ENCODE measurements at places on chromosomes 1 and 21.

DNA sequence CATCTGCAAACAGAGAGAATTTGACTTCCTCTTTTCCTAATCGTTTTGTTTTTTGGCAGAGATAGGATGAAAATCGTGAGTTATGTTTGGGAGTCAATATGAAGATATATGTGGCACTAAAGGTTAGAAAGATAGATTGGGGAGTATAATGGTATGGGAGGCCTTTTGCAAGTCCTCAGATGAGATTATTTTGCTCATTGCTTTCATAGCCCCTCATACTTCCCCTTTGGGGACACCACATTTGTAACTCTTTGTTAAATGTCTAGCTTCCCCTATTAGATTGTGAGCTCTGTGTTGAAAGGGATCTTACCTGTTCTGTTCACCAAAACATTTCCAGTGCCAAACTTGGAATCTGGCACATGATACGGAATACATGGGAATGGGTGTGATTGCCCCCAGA is 30.2 kb downstream of the RAVER2 start:
- DNase-seq, result no peak

- DNase-seq, result no peak
Observed at GRCh38 chr21:37658817-37659458, 257.3 kb downstream of the KCNJ6 start.

DNA sequence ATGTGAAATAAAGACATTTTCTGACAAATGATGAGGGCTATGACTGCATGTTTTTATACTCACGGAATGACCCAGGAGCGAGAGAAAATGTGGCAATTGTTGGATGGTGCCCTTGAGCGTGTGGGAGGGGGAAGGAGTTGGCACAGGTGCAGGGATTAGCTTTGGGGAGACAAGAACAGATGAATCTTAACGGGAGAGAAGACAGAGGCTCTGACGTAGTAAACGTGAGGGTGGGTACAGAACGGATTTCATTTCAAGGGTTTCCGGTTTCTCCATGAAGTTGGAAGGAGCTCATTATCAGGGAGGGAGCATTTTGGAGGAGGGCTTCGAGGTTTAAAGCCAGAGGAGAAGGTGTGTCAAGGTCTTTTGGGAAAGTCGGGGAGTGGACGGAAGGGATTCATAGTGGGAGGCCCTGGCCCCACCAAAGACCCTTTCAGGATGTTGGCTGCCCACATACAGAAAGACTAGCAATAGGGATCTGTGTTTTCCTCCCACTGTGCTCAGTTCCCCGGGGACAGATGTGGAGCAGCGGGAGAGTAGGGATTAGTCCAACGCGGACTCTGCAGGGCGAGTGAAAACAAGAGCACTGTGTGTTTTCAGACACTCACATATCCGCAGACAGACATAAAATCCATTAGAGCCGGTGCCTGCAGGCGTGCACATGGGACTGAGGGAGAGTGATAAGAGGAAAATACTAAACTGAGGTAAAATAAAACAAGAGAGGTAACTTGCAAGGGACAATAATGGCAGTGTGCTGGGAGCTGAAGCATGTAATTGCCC is 584.1 kb downstream of the AJAP1 start:
- DNase-seq, result no peak

- DNase-seq, result no peak
Observed at GRCh38 chr1:208604295-208604694, 360.1 kb upstream of the PLXNA2 start.

- no peak for DNase-seq
Observed at GRCh38 chr21:37593015-37593414, 226.4 kb downstream of the DYRK1A start.

DNA sequence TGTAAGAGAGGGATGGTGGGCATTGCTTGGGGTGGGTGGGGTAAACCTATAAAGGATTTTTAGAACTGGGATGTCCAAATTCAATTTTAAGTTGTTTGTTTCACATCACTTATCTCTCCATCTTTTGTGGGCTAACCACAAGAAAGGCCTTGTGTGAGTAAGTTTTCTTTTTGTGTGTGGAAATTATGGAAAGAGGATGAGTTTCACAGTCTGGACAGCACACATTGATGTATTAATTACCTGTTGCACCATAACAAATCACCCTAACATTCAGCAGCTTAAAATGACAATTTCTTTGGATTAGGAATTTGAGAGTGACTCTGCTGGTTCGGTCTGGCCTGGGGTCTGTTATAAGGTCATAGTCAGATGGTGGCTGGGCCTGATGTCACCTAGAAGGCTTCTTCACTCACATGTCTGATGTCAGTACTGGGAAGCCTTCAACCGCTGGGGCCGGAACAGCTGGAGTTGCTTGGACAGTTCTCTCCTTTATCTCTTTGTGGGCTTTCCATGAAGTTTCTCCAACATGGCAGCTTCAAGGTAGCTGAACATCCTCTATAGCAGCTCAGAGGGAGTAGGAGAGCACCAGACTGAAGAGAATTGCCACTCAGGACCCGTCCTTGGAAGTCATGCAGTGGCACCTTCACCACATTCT is 2.0 kb upstream of the COL9A2 start:
- DNase-seq, result no peak

GRCh38 chr1:178908358-178908757 is 37.5 kb upstream of the ANGPTL1 start:
- no peak for DNase-seq

- no peak for DNase-seq
Observed at GRCh38 chr1:68230901-68231626, 1.3 kb downstream of the WLS start.

DNA sequence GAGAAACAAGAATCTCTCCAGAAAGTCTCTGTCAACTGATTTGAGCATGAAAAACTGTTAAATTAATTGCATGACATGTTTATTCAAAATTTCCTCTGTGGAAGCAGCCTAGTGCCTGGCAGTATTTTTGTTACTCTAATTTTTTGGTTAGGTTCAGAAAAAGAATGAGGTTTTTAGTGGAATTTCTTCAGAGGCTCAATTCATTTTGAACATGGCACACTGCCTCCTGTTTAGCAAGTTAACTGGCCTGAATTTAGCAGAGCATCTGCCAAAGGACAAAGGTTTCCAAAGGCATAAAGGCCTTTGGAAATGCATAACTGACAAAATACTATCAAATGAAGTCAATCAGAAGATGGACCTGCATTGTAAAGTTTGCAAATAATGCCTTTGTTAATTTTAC is 1326.5 kb downstream of the PLA2G4A start:
- DNase-seq, result no peak

DNA sequence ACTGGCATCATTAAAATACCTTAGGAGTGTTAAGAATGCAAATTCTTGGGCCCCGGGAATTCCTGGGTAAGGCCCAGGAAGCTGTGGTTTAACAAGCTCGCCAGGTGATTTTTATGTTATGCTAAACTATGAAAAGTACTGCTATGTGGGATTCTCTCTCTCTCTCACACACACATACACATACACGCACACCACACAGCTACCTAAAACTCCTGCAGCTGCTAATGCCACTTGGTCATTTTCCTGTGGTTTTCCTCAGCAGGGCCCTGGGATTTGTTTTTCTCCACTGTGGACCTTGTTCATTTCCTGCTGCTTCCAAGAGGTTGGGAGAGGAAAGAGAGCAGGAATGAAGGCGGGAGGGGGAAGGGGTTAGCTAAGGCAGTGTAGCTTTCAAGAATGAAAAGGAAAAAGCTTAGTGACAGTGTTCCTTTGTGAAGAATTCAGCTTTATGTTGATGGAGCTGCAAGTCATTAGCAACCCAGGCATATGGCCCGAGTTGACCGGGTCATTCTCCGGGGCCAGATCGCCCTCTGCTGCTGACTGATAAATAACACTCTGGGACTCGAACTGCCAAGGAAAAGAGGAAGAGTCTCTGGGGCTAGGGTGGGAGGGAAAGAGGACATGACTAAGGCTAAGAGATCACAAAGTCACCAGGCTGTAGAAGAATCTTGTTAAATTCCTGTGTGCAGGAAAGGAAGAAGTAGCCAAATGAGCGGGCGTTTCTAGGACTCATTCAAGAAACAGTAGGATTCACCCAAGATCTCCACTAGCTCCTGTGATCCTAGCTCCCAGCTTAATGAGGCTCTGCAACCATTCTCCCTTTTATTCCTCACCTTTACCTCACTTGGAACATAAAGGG is 30.5 kb upstream of the LRIG2 start:
- DNase-seq, result peak; percentile 15

- DNase-seq, result no peak
Observed at GRCh38 chr1:238953448-238954010, 432.8 kb upstream of the CHRM3 start.

DNA sequence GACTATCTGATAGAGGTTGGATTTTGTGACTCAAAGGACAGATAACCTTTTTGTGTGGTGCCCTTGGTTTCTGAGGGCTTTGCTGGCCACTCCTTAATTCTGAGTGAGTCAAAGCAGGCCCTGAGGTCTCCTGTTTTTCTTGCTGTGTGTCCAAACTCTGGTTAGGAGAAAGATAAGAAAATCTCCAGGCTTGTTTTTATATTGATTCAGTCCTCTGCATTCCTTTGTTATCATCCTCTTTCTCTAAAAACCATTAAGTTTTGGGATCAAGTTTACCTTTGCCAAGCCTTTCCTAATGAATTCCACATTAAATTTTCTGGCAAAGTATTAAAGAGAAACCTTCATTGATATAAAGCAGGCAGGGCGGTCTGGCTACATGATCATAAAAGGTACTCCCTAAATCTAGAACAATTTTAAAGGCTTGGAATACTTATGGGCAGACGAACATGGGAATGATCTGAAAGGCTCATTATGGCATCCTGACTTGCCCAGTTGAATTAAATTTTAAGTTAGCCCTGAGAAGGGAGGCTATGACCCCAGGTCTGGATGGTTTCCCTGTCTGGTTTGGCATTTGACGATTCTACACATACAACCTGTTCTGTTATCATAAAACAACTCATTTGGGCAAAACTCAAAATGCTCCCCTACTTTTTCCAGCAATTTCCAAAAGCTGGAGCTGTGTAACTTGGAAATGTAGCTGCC is 20.8 kb downstream of the ZBTB8B start:
- no peak for DNase-seq

- no peak for DNase-seq
Observed at GRCh38 chr1:59276439-59276851, 20.4 kb upstream of the FGGY start.

GRCh38 chr21:27429710-27430341 is 462.9 kb upstream of the ADAMTS5 start:
- no peak for DNase-seq

- DNase-seq, result no peak
Observed at GRCh38 chr1:212968368-212968863, 18.1 kb downstream of the VASH2 start.

GRCh38 chr1:25431955-25432719 is 1.4 kb downstream of the MACO1 start:
- DNase-seq, result no peak

- no peak for DNase-seq
Observed at GRCh38 chr1:115023593-115023992, 6.0 kb upstream of the TSHB start.

- DNase-seq, result no peak
Observed at GRCh38 chr21:45282283-45283034, 5.2 kb downstream of the POFUT2 start.

- DNase-seq, result peak; percentile 79
Observed at GRCh38 chr1:234478152-234478480, 863 bp downstream of the TARBP1 start.

GRCh38 chr1:15837931-15838330 is 9.6 kb upstream of the SPEN start:
- DNase-seq, result no peak

- no peak for DNase-seq
Observed at GRCh38 chr21:39675993-39676661, 63.4 kb downstream of the B3GALT5 start.

DNA sequence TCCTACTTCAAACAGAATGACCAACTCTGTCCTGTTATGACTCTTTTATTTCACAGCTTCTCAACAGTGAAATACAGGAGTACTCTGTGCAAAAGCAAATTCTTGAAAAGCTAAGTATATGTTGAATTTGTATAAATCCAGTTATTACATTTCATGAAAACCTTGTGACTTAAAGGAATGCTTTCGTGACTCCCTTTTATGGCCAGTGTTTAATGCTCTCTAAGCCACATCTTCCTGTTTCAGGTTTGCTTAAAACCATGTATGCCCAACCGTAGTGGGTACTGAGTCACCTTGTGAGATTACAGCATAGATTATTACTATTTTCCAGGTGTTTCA is 40.2 kb upstream of the KIF1B start:
- DNase-seq, result peak; percentile 27

DNA sequence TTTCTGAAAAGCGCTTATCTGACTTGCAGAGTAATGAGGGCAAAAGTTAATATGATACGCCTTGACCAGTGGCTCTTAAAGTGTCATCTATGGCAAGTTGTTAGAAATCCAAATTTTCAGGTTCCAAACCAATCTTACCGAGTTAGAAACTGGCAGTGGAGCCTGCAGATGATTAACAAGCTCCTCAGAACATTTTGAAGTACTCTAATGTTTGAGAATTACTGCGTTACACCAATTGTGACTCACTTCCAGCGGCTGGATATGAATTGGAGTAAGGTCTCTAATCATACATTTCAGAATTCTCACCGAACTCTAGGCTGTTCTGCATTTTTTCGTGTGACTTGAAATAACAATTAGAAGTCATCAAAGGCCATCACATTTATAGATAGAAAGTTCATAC is 73.5 kb upstream of the TMPRSS15 start:
- no peak for DNase-seq

- peak; percentile 89 for DNase-seq
Observed at GRCh38 chr1:234610061-234610665, at the start of gene IRF2BP2. Gene IRF2BP2 (minus strand): TSS chr1:234610178. CDS start chr1:234609494, 684 bp downstream.

DNA sequence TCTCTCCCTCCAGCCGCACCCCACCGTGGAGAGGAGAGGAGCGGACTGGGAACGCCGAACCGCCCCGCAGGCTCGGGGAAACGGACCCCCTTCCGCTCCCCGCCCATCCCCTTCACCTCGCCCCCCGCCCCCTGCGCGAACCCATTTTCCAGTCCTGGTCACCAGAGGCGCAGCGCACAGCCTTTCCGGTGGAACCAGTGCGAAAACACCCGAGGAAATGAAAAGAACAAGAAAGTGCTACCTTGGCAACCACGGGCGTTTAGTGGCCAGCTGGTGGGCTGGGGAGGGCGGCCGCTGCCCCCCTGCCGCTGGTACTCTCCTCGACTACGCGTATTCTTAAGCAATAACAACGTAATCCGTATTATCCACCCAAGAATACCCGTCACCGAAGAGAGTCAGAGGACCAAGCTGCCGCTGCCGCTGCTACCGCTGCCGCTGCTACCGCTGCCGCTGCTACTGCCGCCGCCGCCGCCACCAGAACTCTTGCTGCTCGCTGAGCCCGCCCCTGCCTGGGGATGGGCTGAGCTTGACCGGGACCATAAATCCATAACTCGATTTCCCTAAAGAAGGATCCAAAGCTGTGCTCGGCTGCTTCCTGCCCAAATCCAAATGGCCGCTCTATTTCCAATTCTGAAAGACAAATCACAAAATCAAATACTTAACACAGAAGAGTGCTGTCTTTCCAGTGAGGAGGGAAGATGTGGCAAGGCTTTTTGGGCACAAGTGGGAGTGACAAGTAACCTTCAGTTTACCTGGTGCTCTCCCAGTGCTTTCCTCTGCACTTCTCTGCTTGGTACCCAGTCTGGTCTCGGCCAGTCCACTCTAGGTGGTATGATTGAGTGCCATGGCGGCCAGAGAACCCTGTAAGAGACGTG is 125.2 kb upstream of the DPYD start:
- peak; percentile 20 for DNase-seq

GRCh38 chr1:106063510-106063909 is 993.0 kb upstream of the PRMT6 start:
- no peak for DNase-seq
